ENCODE measurements at places on chromosomes 4 and X. TPM values are rescaled to one million over a fixed set of nuclear protein-coding genes. Genes with fewer than 3 reads are reported as not detected.

Gene CXCL3
- total RNA-seq = 1.3 TPM

Gene WDR1
- total RNA-seq = 366 TPM

Gene TBX22
- not detected for total RNA-seq

Gene CPE
- total RNA-seq = not detected

Gene ADGRG2
- total RNA-seq = not detected

Gene ASB12
- total RNA-seq = not detected

Gene SLC38A5
- total RNA-seq = 27.7 TPM

Gene MAGEA2B
- total RNA-seq = not detected

Gene VSIG4
- total RNA-seq = 0.60 TPM

Gene SLC7A11
- 0.05 TPM for total RNA-seq

DNA sequence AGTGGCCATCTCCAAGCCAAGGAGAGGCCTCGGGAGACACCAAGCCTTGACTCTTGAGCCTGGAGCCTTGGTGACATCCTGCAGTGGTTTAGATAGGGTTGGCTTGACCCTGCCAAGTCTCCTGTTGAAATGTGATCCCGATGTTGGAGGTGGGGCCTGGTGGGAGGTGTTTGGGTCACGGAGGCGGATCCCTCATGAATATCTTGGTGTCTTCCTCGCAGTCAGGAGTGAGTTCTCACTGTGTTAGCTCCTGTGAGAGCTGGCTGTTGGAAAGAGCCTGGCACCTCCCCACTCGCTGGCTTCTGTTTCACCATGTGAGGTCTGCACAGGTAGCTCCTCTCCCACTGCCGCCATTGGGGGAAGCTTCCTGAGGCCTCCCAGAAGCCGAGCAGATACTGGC lies 38.8 kb downstream of the ADRA2C start:
- no peak overlapping the region for H3K27ac ChIP-seq
- H3K36me3 ChIP-seq = no peaks in the 10 kb centered on the region
- H3K4me1 ChIP-seq = peaks cover 2% of the 10 kb centered on the region
- peaks cover 30% of the 10 kb centered on the region for H3K27me3 ChIP-seq
- H3K4me3 ChIP-seq = no peak overlapping the region
- no peak for DNase-seq

DNA sequence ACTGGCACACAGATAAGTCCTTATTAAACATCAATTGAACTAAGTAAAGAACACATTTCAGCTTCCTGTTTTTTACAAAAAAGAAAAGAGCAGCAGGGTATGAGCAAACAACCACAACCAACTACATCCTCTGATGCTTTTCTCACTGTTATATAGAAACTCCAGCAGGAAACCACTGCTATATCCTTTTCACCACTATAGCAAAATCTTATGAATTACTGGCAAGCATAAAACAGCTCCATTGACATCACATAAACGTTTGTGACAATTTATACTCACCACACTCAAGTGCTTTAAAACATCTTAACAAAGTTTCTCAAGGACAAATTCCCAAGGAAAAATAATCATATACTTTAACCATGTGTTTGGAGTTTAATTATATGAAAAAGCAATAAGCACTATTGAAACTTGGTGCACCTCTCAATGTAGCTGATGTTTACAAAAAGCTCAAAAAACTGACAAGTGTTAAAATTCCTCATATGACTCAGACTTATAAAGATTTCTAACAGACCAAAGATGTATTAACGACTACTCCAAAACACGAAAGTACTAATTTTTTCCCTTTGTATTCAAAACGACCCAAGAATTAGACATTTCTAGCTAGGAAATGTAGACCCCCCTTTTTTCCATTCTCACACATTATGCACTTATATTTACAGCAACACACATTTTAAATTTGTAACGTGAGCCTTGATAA lies 12.9 kb downstream of the GPRIN3 start:
- H3K4me3 ChIP-seq = peak overlapping the region; percentile 78
- peaks cover 65% of the 10 kb centered on the region for H3K4me1 ChIP-seq
- peaks cover 7% of the 10 kb centered on the region for H3K36me3 ChIP-seq
- H3K27ac ChIP-seq = no peak overlapping the region
- no peaks in the 10 kb centered on the region for H3K27me3 ChIP-seq
- DNase-seq = no peak

DNA sequence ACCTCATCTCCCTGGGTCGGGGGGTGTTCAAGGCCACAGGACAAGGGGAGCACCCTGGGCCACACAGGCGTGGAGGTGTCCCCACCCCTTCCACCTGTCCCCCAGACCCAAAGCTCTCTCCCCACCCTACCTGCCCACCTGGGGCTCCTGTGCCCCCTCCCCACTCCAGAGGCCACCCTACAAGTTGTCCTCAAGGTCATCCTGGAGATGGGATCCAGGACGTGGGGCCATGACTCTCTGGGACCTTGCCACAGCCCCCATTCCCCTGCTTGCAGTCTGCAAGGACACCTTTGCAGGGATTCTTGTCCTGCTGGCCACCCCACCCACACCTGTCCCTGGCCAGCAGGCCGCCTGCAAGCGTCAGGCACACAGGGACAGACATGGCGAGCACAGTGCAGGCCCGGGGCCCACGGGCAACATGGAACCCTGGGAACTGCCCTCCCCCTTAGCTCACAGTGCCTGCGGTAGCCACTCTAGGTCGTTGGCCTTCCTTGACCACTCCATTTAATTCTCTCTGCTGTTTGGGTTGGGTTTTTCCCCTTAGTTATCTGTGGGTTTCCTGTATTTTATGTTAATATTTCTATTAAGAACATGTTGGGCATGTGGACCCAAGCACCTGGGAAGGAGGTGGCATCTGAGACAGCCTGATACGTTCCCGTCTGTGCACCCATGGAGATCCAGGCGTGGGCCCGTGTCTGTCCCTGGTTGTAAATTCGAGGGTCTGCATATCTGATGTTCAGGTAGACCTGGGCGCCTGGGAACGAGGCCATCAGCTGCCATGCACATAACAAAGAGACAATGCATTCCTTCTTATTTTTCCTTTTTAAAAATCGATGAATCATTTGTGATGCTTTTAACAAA lies 197.5 kb downstream of the AFAP1 start:
- no peaks in the 10 kb centered on the region for H3K27me3 ChIP-seq
- no peak for DNase-seq
- H3K4me3 ChIP-seq = no peak overlapping the region
- H3K27ac ChIP-seq = no peak overlapping the region
- H3K4me1 ChIP-seq = peaks cover 5% of the 10 kb centered on the region

- DNase-seq = no peak
- no peak overlapping the region for H3K4me3 ChIP-seq
- peaks cover 19% of the 10 kb centered on the region for H3K27me3 ChIP-seq
- no peaks in the 10 kb centered on the region for H3K36me3 ChIP-seq
- H3K4me1 ChIP-seq = peaks cover 2% of the 10 kb centered on the region
Observed at GRCh38 chr4:109803924-109804571, 2.2 kb upstream of the CFI start.

DNA sequence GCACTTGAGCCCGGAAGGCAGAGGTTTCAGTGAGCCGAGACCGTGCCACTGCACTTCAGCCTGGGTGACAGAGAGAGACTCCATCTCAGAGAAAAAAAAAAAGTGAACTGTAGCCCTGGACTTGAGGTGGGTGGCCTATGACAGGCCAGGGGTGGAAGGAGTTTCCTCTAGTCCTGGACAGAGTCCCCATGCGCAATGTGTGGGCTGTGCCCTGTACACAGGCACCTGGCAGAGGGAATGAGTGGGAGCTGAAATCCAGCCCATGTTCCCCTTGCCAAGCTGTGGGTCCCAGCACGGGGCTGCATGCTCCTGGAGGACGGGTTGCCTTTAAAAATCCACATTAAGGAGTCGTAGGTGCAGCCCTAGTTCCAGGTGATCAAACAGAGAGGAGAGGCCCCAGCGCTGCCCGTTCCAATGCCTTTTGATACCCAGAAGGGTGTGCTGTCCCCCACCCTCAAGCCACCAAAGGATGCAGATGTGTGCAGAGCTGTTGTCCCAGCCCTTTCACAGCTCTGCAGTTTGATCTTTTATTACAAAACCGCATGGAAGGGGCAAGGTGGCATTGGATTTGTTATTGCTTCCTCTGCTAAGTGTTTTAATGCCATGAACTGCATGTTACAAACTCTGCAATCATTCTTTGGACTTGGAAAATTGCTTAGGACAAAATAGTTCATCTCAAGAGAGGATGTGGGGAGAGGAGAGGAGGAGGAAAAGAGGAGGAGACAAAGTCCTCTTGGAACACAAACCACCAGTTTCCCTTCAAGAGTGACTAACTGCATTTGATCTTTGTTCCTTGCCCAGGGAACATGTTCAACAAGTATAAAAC lies 38.0 kb upstream of the PDK3 start:
- H3K27me3 ChIP-seq = no peaks in the 10 kb centered on the region
- peak overlapping the region; percentile 29 for H3K27ac ChIP-seq
- H3K4me3 ChIP-seq = no peak overlapping the region
- H3K4me1 ChIP-seq = no peaks in the 10 kb centered on the region
- H3K36me3 ChIP-seq = no peaks in the 10 kb centered on the region
- DNase-seq = no peak

DNA sequence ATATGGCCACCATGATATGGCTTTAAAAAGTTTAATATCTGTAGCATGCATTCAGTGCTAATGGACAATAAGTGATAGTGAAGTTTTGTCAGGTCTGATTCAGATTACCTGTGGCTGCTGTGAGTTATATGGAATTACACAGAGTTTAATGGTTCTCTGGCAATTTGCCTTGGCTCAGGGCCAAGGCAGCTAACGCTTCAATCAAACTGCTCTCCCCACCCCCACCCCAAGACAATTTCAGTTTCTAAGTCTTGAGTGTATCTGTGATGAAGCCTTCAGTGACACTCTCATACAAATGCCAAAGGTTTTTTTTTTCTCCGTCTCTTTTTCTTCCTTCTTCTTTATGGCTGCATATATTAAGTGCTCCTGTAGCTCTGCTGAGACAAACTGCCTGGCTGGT lies 106.6 kb downstream of the SHROOM4 start:
- peaks cover 3% of the 10 kb centered on the region for H3K4me1 ChIP-seq
- no peak overlapping the region for H3K27ac ChIP-seq
- DNase-seq = no peak
- H3K36me3 ChIP-seq = no peaks in the 10 kb centered on the region
- no peak overlapping the region for H3K4me3 ChIP-seq

DNA sequence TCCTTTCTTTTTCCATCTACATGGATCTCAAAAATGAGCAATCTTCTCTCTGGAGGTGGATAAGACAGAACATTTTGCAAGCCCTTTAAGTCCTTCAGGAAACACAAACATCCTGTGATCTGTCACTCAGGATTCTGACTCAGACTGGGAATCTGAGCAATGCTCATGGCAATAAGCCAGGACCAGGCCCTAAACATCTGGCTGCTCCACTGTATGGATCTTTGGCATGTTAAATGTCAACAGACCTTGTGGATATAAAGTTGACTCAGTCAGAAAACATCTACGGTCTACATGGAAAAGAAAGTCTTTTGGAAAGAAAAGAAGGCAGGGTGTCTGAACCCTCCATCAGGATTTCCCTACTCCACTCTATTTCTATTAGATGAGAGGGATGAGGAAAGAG lies 17.8 kb upstream of the CHIC2 start:
- H3K27ac ChIP-seq = no peak overlapping the region
- peaks cover 37% of the 10 kb centered on the region for H3K27me3 ChIP-seq
- H3K36me3 ChIP-seq = peaks cover 4% of the 10 kb centered on the region
- no peak overlapping the region for H3K4me3 ChIP-seq

DNA sequence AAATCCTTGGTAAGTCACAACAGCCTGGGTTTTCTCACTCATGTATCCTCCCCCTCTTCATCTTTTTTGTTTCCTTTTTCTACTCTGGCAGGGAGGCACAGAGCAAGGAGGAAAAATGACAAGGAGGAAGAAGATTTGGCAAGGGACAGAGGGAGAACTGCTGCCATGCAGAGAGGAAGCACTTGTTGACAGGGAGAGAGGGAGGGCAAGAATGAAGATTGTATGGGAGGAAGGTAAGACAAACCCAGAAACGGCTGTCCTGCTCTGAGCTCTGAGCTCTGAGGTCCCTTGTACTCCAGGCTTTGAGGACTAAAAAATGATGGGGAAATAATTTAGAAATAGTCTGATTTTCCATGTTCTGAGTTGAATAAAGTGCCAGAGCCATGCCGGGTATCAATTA lies 123.9 kb downstream of the DCHS2 start:
- no peak for DNase-seq
- H3K27ac ChIP-seq = no peak overlapping the region

DNA sequence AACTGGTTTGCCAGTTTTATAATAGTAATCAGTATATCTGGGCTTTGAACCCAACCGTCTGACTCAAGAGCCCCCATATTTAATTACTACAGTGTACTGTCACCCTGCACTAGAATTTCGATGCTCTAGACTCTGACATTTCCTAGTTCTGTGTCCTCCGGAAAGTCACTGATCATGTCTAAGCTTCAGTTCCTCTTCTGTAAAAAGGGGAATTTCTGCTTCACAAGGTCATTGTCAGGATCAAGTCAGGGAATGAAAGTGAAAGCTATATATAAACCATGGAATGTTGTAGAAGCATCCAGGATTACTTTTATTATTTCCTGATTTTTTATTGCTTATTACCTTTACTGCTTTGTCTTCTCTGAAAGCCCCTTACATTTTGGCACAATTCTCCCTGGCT lies 4.0 kb upstream of the KCNIP4 start:
- no peak overlapping the region for H3K4me3 ChIP-seq
- DNase-seq = no peak
- peaks cover 2% of the 10 kb centered on the region for H3K36me3 ChIP-seq
- H3K27ac ChIP-seq = no peak overlapping the region
- no peaks in the 10 kb centered on the region for H3K27me3 ChIP-seq
- no peaks in the 10 kb centered on the region for H3K4me1 ChIP-seq

DNA sequence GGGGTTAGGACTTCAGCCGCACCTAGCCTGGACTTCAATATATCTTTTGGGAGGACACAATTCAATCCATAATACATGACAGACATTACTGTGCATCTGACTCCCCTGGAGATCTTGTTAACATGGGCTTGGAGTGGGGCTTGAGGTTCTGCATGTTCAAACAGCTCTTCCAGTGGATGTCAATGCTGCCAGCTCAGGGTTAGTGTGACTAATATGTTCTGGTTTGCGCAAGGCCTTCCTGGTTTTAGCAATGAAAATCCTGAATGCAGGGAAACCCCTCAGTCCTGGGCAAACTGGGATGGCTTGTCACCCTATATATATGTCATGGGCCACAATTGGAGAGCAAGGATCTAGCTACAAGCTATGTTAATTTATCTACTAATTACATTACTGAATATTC lies 2.7 kb upstream of the TSPAN7 start:
- no peak overlapping the region for H3K4me3 ChIP-seq
- peaks cover 2% of the 10 kb centered on the region for H3K4me1 ChIP-seq
- no peaks in the 10 kb centered on the region for H3K36me3 ChIP-seq
- no peak overlapping the region for H3K27ac ChIP-seq

- H3K27ac ChIP-seq = no peak overlapping the region
- peaks cover 11% of the 10 kb centered on the region for H3K4me1 ChIP-seq
- no peak for DNase-seq
- no peak overlapping the region for H3K4me3 ChIP-seq
- no peaks in the 10 kb centered on the region for H3K27me3 ChIP-seq
Observed at GRCh38 chr4:159308566-159309340, 205.9 kb downstream of the RAPGEF2 start.

DNA sequence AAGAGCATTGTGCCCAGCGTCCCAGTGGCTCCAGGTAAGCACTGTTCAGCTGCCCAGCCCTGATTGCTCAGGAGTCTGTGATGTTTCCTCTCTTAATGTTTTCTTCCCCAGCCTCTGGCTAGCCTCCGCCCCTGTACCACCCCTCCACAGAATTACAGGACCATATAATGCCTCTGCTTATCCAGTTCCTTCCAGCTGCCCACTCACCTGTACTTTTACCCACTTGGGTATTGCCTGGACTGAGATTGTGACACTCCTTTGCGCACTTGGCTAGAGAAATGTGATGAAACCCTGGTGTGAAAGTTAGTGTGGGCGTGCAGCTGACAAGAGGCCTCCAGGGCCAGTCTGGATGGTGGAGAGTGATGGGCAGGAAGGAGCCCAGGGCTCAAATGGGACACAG lies at the start of gene AWAT2:
Gene AWAT2 (minus strand): TSS at position 14 of the 400 bp plus-strand sequence. CDS start 6 bp downstream, at position 8.
- peaks cover 3% of the 10 kb centered on the region for H3K36me3 ChIP-seq
- H3K4me3 ChIP-seq = no peak within 1 kb of the TSS
- H3K27ac ChIP-seq = no peak within 1 kb of the TSS
- no peak for DNase-seq
- no peaks in the 10 kb centered on the region for H3K4me1 ChIP-seq
